ENCODE measurements at places on chromosomes 4 and X.

DNA sequence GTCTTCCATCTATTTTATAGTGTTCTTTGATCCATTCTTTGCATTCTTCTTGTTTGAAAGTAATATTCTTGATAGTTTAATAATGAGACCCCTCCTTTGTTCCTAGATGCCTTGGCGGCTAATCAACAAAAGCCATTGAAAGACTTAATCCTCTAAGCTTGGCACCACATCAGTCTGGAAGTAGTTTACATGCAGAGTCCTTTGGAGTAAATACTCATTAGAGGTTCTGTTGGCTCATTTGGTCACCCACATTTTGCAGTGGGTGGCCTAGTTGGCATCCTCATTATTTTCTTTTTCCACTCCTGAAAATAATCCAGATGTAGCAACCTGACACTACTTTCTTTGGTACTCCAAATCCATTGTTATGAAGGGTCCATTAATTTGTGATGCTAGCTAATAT lies 64.5 kb downstream of the DKK2 start:
- no peak for DNase-seq

- DNase-seq = no peak
Observed at GRCh38 chr4:44661940-44662622, 10.7 kb upstream of the YIPF7 start.

GRCh38 chr4:63937961-63938360 lies 471.3 kb downstream of the TECRL start:
- DNase-seq = no peak

- no peak for DNase-seq
Observed at GRCh38 chr4:76029300-76029699, 6.0 kb upstream of the CXCL10 start.

- no peak for DNase-seq
Observed at GRCh38 chr4:176340871-176341685, 21.3 kb downstream of the SPCS3 start.

GRCh38 chr4:138334346-138335016 lies 92.3 kb upstream of the SLC7A11 start:
- DNase-seq = no peak

- no peak for DNase-seq
Observed at GRCh38 chr4:168614281-168615057, 117.6 kb downstream of the PALLD start.

DNA sequence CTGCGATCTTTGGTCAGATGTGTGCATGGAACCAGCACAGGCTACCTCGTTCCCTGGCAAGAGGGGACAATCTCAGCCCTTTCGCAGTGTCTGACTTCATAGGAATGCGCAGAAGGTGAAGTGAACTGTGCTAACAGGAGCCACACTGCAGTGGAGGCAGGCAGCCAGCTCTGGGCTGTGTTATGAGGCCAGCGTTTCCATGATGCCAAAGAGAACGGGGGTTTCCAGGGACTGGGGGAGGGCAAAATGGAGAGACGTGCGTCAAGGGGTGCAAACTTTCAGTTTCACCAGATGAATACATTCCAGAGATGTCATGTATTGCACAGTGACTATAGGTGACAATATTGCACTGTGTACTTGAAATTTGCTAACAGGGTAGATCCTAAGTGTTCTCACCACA lies 30.4 kb downstream of the CLDN34 start:
- DNase-seq = peak; percentile 39

- no peak for DNase-seq
Observed at GRCh38 chrX:41481264-41482109, 34.3 kb downstream of the NYX start.

- no peak for DNase-seq
Observed at GRCh38 chr4:54779036-54779435, 121.3 kb downstream of the KIT start.

DNA sequence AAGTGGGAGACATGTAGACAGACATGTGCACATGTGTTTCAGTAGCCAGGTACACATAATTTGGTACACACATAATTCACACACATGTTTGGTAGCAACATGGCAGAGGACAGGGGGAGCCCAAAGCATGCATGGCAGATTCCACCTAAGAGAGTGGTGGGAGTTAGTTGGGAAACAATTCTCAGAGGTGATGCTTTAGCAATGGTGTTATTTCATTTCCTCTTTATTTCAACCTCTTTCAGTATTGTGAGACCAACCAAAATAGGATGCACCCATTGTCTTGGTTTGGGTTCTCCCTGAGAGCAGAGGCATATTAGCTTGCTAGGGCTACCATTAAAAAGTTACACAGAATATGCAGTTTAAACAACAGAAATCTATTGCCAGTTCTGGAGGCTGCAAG lies 92.2 kb upstream of the ANXA3 start:
- DNase-seq = no peak

DNA sequence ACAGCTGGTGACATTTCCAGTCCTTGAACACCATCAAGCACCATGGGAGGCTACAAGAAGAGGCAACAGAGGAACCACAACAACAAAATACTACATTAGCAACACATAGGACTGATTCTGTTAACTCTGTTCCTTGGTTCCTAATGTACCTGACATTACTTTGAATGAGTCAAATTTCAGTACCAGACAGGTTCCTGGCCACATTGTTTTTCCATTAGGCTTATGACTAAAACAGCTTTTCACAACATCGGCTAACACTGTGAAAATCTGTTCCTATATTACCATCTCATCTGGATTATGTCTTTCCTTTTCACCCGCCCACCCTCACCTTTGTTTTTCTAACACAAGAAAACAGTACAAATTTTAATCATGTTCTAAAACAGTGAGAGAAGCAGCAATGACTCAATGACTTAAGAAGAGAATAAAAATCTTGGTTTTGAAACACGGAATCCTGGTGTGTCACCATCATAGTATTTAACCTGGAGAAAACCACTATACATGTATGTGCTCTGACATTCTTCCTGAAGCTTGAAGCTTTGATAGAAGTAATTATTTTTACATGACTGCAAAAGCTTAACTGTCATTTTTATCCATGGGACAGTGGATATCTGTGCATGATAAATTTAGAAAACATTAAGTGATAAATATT lies 143.9 kb downstream of the SCFD2 start:
- no peak for DNase-seq

DNA sequence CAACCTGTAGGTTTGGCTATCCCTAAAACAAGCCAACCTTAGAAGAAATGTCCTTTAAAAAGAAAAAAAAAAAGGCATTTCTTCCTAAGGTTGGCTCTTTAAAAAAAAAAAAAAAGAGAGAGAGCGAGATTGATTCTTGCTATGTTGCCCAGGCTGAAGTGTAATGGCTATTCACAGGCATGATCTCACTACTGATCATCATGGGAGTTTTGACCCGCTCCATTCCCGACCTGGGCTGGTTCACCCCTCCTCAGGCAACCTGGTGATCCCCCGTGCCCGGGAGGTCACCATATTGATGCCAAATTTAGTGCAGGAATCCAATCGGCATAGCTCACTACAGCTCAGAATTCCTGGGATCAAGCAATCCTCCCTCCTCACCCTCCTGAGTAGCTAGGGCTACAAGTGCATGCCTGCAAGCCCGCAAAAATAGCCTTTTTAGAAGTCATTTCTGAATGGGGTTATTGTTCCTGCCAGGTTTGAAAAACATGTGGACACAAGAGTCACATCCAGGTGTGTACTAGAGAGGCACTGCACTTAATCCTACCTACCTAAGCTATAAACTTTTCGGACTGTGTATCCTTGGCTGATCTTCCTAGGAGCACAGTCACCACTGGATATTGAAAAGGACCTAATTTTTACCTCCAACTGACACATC lies 61.4 kb upstream of the ZCCHC13 start:
- DNase-seq = no peak
